Activated CD4-positive, alpha-beta memory T cell treated with anti-CD3 and anti-CD28 coated beads for 36 hours (primary cell): ENCODE measurements at places on chromosomes 4 and X. TPM values are rescaled to one million over a fixed set of nuclear protein-coding genes. Genes with fewer than 3 reads are reported as not detected.

Gene FREM3
- total RNA-seq: not detected

DNA sequence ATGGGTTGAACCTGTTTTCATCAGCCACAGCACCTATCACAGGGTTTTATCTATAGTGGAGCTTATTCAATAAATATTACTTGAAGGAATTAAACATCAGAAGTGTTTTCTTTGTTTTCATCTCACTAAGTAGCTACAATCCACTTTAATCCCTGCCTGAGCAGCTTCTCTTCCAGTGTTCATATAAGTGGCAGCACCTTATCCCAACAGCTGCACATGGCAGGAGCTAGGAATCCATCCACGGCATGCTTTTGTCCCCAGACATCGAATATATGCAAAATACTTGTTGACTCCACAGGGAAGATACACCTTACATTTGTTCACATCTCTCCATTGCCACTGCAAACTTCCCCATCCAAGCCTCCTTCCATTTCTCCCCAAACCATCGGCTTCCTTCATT is 549.8 kb upstream of the FAM241A start:
- no peaks in the 10 kb centered on the region for H3K27me3 ChIP-seq
- no peak for DNase-seq
- no peak overlapping the region for H3K27ac ChIP-seq

- peak; percentile 24 for DNase-seq
- H3K27ac ChIP-seq: peak overlapping the region; percentile 82
- peak overlapping the region; percentile 57 for H3K4me3 ChIP-seq
- peaks cover 13% of the 10 kb centered on the region for H3K4me1 ChIP-seq
- H3K36me3 ChIP-seq: no peaks in the 10 kb centered on the region
- no peaks in the 10 kb centered on the region for H3K27me3 ChIP-seq
Observed at GRCh38 chrX:53288189-53288588, 6.8 kb upstream of the IQSEC2 start.

DNA sequence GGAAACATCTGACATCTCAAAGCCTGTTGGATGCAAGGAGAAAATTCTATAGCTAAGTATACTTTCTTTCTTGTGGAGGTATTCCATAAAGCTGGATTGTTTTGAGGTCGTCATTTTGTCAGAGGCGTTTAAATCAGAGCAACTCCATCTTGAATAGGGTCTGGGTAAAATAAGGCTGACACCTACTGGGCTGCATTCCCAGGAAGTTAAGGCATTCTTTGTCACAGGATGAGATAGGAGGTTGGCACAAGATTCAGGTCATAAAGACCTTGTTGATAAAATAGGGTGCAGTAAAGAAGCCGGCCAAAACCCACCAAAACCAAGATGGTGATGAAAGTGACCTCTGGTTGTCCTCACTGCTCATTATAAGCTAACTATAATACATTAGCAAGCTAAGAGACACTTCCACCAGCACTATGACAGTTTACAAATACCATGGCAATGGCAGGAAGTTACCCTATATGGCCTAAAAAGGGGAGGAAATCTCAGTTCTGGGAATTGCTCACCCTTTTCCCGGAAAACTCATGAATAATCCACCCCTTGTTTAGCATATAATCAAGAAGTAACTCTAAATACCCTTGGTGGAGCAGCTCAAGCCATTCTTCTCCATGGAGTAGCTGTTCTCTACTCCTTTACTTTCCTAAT is 11.9 kb downstream of the HSD17B13 start:
- H3K27ac ChIP-seq: no peak overlapping the region
- peaks cover 6% of the 10 kb centered on the region for H3K4me1 ChIP-seq
- H3K36me3 ChIP-seq: no peaks in the 10 kb centered on the region
